ENCODE measurements at places on chromosomes 2 and 18.

GRCh38 chr2:182208421-182208820, 218.4 kb downstream of the PDE1A start:
- no peak overlapping the region for H3K27ac ChIP-seq
- H3K4me1 ChIP-seq = no peaks in the 10 kb centered on the region
- no peak for DNase-seq
- no peaks in the 10 kb centered on the region for H3K27me3 ChIP-seq
- H3K36me3 ChIP-seq = no peaks in the 10 kb centered on the region

- no peaks in the 10 kb centered on the region for H3K4me1 ChIP-seq
- H3K36me3 ChIP-seq = no peaks in the 10 kb centered on the region
- H3K27ac ChIP-seq = no peak overlapping the region
- H3K4me3 ChIP-seq = no peak overlapping the region
Observed at GRCh38 chr2:84077496-84077895, 381.6 kb downstream of the SUCLG1 start.

GRCh38 chr18:56038171-56039030, 450.4 kb upstream of the TCF4 start:
- H3K27ac ChIP-seq = no peak overlapping the region
- H3K27me3 ChIP-seq = no peaks in the 10 kb centered on the region
- no peaks in the 10 kb centered on the region for H3K4me1 ChIP-seq
- no peak overlapping the region for H3K4me3 ChIP-seq

- H3K4me3 ChIP-seq = no peak overlapping the region
- H3K27ac ChIP-seq = no peak overlapping the region
- H3K4me1 ChIP-seq = no peaks in the 10 kb centered on the region
- DNase-seq = no peak
- H3K36me3 ChIP-seq = no peaks in the 10 kb centered on the region
- no peaks in the 10 kb centered on the region for H3K27me3 ChIP-seq
Observed at GRCh38 chr2:132586101-132586511, 83.9 kb downstream of the LYPD1 start.

DNA sequence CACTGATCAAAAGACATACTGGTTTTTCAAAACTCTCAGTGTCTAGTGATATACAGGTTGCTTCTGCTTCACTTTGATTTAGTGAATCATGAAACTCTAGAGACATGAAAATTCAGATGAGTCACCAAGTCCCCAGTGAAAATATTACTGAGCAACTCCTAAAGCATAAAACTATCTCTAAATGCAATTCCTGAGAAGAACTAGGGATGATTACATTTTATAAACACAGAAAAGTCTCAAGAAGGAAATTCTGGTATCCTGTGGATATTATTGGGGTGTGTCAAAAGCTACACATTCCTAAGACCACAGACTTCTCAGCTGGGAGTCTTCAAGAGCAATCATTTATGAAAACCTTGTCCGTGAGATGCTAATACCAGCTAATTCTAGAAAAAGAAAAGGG, 9.7 kb downstream of the LRRTM4 start:
- no peak overlapping the region for H3K4me3 ChIP-seq
- no peaks in the 10 kb centered on the region for H3K36me3 ChIP-seq
- H3K27me3 ChIP-seq = no peaks in the 10 kb centered on the region
- DNase-seq = no peak
- no peak overlapping the region for H3K27ac ChIP-seq

GRCh38 chr2:75454241-75454620, 106.5 kb downstream of the EVA1A start:
- DNase-seq = no peak
- no peak overlapping the region for H3K27ac ChIP-seq
- H3K36me3 ChIP-seq = no peaks in the 10 kb centered on the region
- H3K4me3 ChIP-seq = no peak overlapping the region

- H3K27me3 ChIP-seq = peaks cover 44% of the 10 kb centered on the region
- no peaks in the 10 kb centered on the region for H3K4me1 ChIP-seq
- no peak overlapping the region for H3K4me3 ChIP-seq
Observed at GRCh38 chr18:74310411-74310810, 5.2 kb upstream of the C18orf63 start.

- peaks cover 9% of the 10 kb centered on the region for H3K4me1 ChIP-seq
- H3K4me3 ChIP-seq = no peak overlapping the region
- DNase-seq = no peak
- no peak overlapping the region for H3K27ac ChIP-seq
- H3K36me3 ChIP-seq = peaks cover 1% of the 10 kb centered on the region
Observed at GRCh38 chr2:28201671-28202180, 190.9 kb upstream of the FOSL2 start.

GRCh38 chr2:219230059-219230540, 494 bp downstream of the ANKZF1 start:
- peaks cover 55% of the 10 kb centered on the region for H3K36me3 ChIP-seq
- H3K4me1 ChIP-seq = peaks cover 39% of the 10 kb centered on the region
- peak overlapping the region; percentile 95 for H3K27ac ChIP-seq
- peak; percentile 51 for DNase-seq

GRCh38 chr18:79523736-79524180, 128.0 kb downstream of the NFATC1 start:
- peaks cover 12% of the 10 kb centered on the region for H3K36me3 ChIP-seq
- no peaks in the 10 kb centered on the region for H3K27me3 ChIP-seq
- peaks cover 42% of the 10 kb centered on the region for H3K4me1 ChIP-seq
- peak; percentile 85 for DNase-seq

DNA sequence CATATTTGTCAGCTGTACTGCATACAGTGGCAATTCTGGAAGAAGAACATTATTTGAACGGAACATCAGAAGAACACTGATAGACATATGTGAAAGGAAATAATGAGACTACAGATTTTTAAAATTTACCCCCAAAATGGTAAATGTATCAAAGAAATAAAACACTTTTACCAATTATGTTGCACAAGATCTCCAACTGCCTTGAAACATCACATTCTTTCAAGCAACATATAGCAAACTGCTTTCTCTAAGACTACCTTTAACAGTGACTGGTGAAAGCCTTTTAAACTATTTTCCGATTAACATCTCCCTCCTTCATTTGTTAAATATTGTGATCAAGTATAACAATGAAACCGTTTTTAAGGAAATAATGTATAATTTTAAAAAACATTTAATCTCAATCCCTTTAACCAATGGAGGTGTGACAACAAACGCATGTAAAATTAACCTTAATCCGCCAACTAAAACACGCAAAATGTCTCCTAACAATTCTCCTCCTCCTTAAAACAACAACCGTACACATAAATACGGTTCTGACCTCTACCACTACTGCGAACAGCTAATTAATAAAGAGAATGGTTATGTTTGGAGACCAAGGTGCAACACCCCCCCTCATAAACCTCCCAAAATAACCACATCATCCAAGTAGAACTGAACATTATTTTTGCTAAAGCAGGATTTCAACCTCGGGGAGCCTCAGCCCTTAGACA, 2.4 kb downstream of the FBXO11 start:
- peaks cover 41% of the 10 kb centered on the region for H3K4me1 ChIP-seq
- peaks cover 9% of the 10 kb centered on the region for H3K36me3 ChIP-seq
- H3K4me3 ChIP-seq = peak overlapping the region; percentile 99
- no peaks in the 10 kb centered on the region for H3K27me3 ChIP-seq
- no peak for DNase-seq

DNA sequence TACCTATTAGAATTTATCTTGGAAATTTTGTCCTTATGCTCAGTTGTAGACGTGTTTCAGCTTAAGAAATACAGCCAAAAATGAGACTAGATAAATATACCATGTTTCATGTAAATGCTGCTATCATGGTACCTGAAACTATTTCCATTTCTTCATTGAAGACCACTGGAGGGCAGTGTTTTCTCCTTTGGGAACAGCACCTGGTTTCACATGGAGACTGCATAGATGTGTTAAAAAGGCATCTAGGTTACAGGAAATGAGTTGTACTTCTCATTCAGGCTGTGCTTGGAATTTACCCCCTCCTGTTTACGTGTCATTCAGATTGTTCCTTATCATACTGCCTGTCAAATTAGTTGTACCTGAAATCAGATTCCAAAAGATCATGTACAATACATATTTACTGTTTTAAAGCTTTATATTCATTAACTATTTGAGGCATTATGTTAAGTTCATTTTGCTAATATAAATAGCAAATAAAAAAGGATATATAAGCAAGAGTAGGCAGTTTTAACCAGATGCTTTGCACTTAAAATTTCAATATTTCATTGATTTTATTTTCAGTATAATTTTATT, 57.3 kb upstream of the PSMD14 start:
- no peak overlapping the region for H3K4me3 ChIP-seq
- no peak for DNase-seq
- no peak overlapping the region for H3K27ac ChIP-seq
- H3K36me3 ChIP-seq = peaks cover 17% of the 10 kb centered on the region
- H3K27me3 ChIP-seq = no peaks in the 10 kb centered on the region
- peaks cover 12% of the 10 kb centered on the region for H3K4me1 ChIP-seq

Measured in T-helper 2 cell treated with Interferon-gamma antibody and Interleukin-4, amounts not matched to agents 5 μg/mL and 100 μg/mL, for 36 hours (primary cell).